ENCODE measurements at places on chromosomes 4 and X.

GRCh38 chr4:3712936-3713335, 53.2 kb upstream of the ADRA2C start:
- no peak for DNase-seq

DNA sequence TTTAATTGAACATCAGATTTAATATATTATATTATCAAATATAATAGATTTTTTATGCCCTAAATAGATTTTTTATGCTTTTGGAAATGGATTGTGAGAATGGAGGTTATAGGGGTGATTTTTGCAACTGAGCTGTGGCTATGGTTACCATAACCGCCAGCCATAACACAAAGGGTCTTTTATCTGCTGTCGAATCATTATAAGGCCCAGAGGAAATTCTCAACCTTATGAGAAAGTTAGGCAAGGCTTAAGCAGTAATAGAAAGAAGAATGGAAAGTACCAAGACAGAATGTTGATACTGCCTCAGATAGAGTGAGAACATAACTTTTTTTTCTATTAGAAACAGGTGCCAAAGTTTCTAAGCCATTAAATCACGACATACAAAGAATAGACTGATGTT, 26.3 kb upstream of the CXCL6 start:
- DNase-seq: no peak

DNA sequence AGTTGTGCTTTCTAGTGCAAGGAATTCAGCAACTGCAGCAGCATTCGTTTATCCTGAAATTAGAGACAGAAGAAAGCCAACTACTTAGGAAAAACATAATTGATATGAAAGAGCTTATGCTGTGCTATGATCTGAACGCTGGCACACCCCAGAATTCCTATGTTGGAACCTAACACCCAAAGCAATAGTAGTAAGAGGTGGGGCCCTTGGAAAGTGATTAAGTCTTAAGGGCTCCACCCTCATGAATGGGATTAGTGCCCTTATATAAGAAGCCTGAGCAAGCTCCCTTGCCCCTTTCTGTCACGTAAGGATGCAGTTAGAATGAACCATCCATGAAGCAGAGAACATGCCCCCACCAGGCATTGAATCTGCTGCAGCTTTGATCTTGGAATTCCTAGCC, 5.4 kb upstream of the LSM6 start:
- no peak for DNase-seq

DNA sequence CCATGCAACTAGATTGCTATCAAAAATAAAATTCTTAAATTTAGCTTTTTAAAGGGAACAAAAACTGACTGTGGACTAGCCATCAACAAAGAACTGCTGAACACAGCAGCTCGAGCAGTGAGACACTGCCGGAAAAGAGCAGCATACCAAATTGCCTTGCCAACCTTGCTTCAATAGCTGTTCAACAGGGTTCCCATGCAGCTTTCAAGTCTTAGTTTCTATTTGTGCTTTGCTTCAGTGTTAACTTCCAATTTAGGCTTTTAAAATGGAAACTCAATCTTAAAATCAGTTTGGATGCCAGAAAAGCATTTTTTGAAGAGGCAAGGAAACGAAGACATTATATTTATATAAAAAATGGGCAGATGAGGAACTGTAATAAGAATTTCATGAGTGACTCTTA, 463.4 kb upstream of the MAGEB18 start:
- DNase-seq: no peak

- no peak for DNase-seq
These were observed 647.0 kb upstream of the PCDH7 start for GRCh38 chr4:30073011-30073710.

DNA sequence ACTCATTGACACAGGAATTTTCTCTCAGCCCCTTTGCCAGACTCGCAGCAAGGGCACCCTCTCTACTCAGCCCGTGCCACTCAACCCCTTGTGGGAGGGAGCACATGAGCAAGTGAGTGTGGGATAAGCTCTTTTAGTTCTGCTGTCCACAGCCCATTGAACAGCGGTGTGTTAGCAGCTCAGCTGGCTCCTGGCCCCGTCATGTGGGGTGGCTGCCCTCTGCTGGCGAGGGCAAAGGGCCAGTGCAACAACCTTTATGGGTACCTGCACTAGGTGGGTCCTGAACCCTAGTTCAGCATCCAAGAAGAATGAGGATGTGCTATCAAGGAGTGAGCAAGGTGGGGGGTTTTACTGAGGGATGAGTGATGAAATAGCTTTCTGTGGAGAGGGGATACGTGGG, 85.0 kb upstream of the ZNF81 start:
- DNase-seq: peak; percentile 37

DNA sequence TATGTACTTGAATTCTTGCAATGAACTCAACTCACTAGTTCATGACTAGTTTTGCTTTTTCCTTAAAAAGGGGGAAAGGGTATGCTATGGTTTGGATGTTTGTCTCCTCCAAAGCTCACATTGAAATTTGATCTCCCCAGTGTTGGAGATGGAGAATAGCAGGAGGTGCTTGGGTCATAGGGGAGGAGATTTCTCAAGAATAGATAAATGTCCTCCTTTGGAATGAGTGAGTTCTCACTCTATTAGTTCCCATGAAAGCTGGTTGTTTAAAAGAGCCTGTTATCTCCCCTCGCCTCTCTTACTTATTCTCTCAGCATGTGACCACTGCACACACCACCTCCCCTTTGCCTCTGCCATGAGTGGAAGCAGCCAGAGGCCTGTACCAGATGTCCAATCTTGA, 109.4 kb upstream of the INTU start:
- no peak for DNase-seq

GRCh38 chr4:40170588-40170987, 26.2 kb upstream of the RHOH start:
- no peak for DNase-seq

DNA sequence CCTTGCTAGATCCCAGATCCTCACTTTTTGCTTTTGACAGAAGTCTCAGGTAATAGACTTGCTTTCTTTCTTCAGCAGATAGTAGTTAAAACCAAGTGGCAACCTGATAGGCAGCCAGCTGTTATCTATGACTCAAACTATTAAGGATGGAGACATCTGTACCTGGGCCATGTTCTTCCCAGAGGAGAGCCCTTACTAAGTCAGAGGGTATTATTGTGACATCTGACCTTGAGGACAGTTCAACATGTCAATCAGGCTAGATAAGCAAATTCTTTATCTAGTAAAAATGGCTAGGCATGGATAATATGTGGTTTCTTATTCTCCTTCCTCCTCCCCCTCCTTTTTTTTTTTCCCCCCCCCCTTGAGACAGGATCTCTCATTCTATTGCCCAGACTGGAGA, 39.2 kb downstream of the TRIM2 start:
- DNase-seq: no peak

DNA sequence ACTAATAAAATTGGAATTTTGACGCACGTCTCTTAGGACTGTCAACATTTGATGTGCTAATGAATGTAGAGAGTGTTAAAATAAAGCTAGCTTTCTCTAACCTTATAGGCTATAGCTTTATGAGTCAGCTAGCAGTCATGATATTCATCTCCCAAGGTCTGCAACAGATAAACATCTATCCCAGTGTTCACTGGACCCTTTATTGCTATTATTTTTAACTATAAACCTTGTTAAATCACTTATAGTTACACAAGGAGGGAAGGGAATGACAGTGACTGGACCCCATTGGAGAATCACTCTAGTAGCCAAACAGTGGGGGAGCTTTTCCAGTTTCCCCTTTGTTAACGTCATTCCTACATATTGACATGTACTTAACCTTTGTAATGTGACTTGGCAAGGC, 67.9 kb upstream of the SHISA3 start:
- no peak for DNase-seq

GRCh38 chr4:5524446-5525299, 183.7 kb downstream of the EVC2 start:
- no peak for DNase-seq

DNA sequence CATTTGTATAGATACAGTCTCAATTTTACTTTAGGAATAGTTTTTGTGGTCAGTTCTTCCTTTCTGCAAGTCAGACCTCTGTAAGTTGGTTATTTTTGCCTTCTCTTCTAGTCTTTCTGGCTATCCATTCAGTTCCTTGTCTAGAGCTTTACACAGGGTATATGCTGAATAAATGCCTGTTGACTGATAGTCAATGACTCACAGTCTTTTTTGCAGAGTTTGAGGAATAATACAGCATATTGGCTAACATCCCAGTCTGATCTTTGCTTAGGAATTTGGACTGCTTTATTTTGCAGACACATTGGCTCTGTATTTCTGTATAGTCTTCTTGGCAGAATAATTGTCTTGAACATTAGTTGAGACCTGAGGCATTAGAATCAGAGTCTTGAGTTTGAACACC, 132.4 kb downstream of the MAGEC1 start:
- DNase-seq: no peak

- no peak for DNase-seq
These were observed 10.1 kb upstream of the CXCL8 start for GRCh38 chr4:73730292-73730691.

DNA sequence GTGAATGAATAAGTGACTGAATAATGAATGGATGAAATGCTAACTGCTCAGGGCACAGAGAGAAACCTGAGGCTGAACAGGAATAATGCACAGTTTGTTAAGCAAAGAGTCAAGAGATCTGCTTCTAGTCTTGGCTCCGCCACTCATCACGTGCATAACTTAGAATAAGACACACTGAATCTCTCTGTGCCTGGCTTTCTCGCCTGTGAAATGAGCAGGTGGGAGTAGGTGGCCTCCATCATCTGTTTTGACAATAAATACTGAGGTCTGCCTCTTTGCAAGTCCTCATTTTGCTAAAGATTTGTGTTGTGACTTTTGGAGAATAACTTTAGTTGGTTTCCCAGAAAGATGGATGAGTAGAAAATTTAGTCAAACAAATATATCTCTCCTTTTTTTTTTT, 318.0 kb downstream of the FBXW7 start:
- DNase-seq: no peak

- DNase-seq: no peak
These were observed 79.9 kb downstream of the NHSL2 start for GRCh38 chrX:71990518-71990917.

- DNase-seq: no peak
These were observed at the start of gene RASSF6 for GRCh38 chr4:73620115-73620792. RASSF6 (minus strand) TSS chr4:73620436; CDS start chr4:73611795, 8,641 bp downstream.

DNA sequence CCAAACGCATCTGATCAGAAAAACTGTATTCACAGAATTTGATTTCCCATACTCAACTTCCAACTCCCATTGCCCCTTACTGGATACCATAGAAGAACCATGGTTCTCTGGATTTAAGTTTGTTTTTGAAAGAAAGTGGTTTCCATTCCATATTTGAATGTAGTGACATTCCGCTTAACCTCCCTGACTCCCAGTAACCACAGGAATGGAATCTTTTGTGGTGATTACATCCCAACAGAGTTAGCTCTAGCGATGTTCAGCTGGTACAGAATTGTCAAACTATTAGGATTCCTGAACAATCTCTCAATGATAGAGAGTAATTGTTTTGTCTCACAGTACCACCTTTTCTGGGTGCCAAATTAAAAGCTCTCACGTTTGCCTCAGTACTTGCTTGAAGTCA, 1.7 kb downstream of the NUDT10 start:
- DNase-seq: no peak

GRCh38 chr4:148954011-148954749, 512.0 kb upstream of the NR3C2 start:
- DNase-seq: no peak

DNA sequence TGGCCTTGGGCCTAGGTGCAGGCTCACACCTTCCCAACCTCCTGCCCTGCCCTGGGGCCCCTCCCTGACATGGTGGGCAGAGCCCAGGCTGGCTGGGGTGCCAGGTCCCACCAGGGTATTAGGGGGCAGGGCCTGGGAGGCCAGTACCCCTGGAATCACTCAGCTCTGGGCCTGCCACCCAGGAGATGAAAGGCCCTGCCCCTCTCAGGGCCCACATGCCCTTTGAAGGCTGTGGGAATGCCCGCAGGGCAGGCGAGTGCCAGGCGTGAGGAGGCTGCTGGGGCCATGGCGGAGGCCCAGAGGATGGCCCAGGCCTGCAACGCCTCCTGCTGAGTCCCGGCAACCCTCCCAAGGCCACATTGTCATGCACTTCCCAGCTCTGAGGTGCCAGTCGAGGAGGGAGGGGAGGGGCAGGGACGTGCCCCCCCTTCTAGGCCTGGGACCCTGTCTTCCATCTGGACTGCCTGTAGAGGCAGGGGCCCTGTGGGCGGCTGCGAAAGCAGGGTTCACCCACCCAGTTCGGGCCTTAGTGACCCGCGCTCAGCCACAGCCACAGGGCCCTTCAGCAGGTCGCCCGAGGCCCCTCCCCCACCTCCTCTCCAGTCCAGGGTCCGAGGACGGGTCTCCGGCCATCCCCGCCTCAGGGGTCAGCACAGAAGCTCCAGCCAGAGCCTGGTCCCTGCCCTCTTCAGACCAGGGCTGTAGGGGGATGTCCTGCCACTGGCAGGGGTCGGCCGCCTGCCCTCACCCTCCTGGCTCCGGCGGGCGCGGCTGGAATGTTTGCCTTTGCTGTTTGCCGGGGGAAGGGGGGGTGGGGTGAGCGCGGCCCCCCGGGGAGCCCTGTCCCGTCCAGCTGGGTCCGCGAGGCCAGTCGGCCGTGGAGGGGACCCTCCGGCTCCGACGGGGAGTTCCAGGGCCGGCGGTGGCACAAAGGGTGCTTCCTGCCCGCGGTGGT, 26.7 kb upstream of the FGFR3 start:
- no peak for DNase-seq

- DNase-seq: peak; percentile 27
These were observed 559 bp downstream of the SLC9A7 start for GRCh38 chrX:46758163-46758955.

DNA sequence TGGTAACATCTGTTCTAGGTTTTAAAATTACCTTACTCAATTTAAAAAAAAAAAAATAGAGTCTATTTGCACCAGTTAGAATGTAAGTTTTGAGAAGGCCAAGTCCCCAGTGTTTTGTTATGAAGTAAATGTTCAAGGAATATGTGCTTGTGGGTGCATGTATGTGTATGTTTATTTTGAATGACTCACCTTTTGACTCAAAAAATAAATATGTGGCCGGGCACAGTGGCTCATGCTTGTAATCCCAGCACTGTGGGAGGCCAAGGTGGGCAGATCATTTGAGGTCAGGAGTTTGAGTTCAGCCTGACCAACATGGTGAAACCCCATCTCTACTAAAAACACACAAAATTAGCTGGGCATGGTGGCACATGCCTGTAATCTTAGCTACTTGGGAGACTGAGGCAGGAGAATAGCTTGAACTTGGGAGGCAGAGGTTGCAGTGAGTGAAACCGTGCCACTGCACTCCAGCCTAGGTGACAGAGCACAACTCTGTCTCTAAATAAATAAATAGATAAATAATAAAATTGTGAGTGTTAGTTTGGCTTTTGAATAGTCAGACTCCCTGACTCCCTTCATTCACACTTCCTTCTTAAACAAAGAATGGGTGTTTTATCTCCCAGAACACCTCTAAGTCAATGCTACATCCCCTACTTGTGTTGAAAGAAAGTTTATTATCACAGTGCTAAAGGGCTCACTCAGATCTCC, 511.3 kb upstream of the PCDH7 start:
- DNase-seq: no peak

- no peak for DNase-seq
These were observed 41.9 kb downstream of the SLC7A11 start for GRCh38 chr4:138200236-138200590.

- no peak for DNase-seq
These were observed 14.7 kb downstream of the TRMT2B start for GRCh38 chrX:101037231-101037630.
